HFF-Myc (cell line): ENCODE measurements at places on chromosomes 12 and 14.

DNA sequence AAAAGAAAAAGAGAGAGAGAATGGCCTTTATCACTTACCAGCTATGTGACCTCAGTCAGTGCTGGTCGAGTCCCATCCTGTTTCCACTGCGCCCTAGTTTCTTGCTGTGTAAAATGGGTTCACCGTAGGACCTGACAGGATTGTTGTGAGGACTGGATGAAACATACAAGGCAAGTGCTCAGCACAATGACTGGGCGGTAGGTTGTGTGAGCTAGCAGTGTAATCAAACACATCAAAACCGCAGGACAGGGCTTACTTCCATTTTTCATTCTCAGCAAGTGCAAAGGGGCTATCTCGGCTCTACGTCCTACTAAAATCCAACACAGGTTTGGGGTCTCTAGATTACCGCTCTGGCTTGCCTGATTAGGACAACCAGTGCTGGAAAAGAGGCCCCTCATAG, 36.4 kb upstream of the ATXN2 start:
- no peak for DNase-seq

- no peak for DNase-seq
Measured at GRCh38 chr12:116600959-116601918, 42.1 kb downstream of the MAP1LC3B2 start.

DNA sequence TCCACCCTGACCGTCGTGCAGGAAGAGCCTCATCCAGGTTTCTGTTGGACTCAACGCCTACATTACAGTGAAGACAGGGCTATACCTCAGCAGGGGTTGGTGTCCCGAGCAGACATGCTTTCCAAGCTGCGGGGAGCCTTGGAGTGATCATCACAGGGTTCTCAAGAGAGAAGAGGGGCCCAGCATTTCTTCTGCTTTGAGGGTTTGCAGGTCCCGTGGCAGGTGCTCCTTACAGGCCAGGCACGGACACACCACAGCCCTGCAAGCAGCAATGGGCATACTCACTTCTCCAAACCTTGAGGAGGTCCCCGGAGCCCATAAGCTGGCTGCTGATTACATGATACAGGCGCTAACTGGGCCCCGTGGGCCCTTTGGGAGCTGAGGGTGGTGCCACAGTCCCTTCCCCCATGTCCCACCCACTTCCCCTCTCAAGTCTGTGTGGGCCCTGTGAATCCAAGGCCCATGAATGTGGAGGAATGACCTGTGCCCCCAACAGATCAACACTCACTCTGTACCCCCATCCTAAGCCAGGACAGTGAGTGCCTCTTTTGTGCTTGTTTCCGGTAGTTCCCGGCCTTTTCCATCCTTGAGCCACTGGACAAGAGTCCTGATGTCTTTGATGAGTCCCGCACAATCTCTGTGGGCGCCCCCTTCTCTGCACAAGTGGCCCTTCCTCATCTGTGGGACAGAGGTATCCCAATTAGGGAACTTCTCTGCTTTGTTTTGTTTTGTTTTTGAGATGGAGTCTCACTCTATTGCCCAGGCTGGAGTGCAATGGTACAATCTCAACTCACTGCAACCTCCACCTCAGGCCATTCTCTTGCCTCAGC, 1.1 kb downstream of the AQP2 start:
- no peak for DNase-seq

GRCh38 chr12:84604551-84604950, 308.0 kb downstream of the SLC6A15 start:
- no peak for DNase-seq

- DNase-seq = no peak
Measured at GRCh38 chr14:94707494-94707893, 62.4 kb downstream of the GSC start.
